GM04504 (cell line): ENCODE measurements at places on chromosomes 1 and 21.
A peak's percentile ranks its signal among the peaks of the same experiment; 100 is the strongest.

DNA sequence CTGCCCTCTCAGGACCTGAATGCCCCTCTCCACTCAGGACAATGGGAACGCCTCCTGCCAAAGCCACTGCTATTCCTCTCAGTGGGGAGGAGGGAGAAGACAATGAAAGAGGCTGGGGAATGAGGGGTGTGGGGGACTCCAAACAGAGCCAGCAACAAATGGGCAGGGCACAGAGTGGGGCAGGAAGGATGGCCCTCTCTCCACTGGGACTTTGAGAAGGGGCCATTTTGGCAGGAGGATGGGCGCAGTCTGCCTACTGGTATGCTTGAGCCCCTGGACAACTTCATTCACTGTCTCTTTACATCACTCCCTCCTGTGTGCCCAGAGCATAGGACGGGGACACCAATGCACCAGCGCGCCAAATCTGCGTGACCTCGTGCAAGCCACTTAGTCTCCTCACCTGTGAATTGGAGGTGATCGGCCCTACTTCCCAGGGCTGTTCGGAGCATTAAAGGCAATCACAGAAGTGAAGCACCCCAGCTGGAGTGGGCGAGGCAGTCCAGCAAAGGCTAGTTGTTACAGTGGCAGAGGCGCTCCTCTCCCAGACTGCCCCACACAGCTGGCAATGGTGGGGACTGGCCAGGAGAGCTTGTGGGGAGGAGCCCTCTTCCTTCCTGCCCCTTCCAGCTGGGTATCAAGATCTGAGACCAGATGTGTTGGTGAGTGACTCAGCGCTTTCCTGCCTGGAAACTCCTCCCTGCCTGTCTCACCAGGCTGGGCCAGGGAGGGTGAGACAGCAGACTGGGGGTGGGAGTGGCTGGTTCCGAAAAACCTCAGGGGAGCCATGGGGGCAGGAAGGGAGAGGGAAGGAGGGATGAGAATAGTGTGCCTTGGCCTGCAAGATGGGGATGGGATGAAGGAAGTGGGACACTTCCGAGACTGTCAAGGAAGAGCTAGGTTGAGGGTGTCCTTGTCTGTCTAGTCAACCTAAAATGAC lies 22.4 kb upstream of the SYNC start:
- DNase-seq, result peak; percentile 90

- no peak for DNase-seq
These were observed 1536.8 kb downstream of the KCNT2 start for GRCh38 chr1:195071461-195071860.

DNA sequence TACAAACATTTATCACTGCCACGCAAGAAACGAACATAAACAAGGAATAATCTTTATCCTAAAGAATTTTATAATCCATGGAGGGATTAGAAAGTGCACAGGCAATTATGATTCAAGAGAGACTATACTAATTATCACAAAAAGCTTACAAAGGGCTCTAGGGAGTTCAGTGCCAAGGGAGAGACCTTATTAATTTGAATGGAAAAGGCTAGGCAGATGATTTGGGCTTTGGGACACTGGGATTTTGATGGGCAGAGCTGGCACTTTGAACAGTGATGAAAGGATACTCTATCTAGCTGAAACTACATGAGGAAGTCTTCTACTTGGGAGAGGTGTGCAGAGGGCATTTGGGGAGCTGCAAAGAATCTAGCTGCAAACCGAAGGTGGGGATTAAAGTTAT lies 48.9 kb upstream of the IVNS1ABP start:
- no peak for DNase-seq

DNA sequence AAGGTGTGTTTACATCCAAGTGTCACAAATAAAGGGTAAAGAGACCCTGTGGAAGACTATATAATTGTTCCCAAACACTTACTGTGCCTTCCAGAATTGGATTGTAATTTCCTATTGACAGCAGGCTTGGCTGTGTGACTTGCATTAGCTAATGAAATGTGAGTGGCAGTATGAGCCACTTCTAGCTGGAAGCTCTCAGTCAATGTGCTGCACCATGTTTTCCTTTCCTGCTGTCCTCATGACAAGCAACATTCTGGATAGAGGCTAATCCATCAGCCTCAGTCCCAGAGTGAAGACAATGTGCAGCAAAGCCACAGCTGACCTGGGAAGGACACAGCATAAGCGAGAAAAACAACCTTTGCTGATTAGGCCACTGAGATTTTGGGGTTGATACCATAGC lies 5.9 kb upstream of the FOXJ3 start:
- no peak for DNase-seq

DNA sequence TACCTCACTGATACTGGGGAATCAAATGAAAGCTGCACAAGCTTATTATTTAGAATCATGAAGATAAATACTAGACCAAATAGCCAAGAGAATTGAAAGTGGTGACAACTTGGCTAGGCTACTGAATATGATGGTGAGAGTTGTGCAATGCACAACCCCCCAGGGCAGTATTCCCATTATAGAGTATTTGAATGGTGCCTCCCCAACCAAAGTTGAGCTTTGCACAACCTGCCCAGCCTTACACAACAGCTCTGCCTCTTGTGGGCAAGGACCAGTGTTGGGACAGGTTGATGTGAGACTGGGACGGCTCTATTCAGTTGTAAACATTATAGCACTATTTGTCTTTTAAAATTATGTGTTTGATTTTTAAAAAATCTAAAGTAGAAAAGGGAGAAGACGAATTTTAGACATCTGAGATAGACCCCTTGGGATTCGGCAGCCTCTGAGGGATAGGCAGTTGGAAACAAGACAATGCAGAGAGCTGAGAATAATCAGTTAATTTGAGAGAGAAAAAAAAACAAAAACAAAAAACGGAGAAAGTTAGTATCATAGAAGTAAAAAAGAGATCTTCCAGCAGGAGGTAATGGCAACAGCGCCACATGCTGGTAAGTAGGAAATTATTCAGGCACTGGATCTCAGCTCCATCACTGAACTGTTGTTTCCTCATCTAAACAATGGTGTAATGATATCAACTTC lies 91.0 kb upstream of the KCNA3 start:
- peak; percentile 10 for DNase-seq

GRCh38 chr1:206608108-206608698 lies 4.1 kb downstream of the EIF2D start:
- no peak for DNase-seq

DNA sequence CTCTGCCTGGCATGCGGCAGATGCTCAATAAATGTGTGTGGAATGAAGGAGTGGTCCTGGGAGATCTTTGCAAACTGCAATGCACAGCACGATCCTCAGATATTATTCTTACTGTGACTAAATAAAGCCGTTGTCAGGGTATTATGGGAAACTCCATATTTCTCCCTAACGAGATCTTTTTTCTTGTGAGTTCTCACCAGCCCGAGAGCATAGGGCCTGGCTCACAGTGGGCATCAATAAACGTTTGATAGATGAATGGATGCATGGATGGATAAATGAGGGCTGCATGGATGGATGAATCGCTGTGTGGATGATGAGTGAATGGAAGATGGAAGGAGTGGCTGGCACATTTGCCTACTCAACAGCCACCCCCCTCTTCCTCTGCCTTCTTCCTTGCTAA lies 69.6 kb downstream of the SDC3 start:
- no peak for DNase-seq

GRCh38 chr21:34126691-34127090 lies 53.3 kb downstream of the MRPS6 start:
- peak; percentile 19 for DNase-seq

DNA sequence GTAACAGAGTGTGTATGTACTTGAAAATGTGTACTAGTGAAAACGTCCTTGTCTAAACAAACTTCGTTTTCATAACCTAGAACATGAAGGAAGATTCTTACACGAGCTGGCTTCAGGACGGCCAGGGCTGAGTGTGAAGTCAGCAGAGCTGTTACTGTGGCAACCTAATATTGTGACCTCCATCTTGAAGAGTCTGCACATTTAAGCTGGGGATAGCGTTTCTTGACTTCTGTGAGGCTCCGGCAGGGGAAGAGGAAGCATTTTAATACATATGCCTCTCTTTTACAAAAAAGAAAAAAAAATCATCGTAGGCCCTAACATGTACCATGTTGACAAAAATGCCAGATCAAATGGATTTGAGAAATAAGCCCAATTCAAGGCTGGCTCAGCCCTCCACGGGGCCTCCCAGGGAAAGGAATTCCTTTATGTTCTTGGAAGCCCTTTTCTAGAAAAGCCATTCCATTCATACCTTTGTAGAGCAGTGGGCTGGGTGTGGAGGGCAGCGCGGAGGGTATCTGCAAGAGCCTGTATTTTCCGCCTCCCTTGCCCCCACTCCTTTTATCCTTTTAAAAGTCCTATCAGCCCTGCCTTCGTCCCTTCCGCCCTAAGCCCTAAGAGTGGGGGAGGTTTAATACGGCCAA lies 51.1 kb downstream of the SIM2 start:
- DNase-seq, result no peak

DNA sequence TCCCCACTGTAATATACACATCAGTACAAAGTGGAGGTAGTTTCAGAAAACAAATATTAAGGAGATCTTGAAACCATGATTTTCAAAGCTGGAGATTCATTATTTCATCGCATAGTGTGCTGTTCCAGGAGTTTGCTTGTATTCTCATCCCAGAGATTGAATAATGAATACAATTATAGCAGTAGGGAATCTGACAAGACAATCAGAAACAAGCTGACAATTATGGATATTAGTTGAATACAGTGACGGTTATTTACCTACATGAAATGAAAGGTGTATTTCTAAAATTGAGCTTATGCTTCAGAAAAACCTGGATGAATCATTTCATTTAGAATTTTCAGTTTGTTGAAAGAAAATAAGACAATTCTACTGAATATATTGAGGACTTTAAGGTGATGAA lies 2119.0 kb downstream of the MRPL39 start:
- DNase-seq, result no peak

GRCh38 chr1:111672331-111672730 lies 52.7 kb downstream of the RAP1A start:
- DNase-seq, result peak; percentile 39

DNA sequence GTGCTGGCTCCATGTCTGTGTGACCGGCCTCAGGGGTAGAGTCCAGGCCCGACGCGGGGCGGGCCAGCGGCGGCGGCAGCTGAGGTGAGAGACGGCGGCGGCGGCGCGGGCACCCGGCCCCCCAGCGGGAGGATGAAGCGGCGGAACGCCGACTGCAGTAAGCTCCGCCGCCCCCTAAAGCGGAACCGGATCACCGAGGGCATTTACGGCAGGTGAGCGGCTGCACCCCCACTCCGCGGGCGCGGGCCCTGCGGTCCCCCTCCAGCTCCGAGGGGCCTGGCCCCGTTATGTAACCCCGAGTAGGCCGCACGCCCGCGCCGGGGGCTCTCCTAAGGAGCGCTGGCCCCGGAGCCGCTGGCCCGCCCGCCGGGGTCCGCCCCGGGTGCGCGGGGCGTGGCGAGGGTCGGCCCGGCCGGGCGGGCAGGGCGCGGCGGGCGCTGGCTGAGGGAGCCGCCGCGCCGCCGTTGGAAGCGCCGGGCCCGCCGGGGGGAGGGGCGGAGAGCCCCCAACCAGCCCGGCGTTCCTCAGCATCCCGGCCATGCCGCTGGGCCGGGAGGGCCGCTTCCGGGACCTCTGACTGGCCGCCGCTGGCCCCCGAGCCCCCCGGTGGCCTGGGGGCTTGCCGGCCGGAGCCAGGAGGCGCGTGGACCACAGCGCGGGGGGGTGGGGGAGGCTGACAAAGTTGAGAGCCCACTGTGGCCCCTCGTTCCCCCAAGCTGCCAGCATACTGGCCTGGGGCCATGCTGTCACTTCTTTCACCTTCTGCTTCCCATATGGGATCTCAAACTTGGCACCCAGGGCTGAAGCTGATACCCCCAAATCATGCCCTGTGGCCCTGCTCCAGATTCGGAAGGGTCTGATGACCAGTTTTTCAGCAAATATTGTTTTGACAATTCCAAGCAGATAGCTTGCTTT lies 527 bp downstream of the MACO1 start:
- no peak for DNase-seq

- DNase-seq, result no peak
These were observed 81.1 kb upstream of the CNTN2 start for GRCh38 chr1:204961765-204962419.

GRCh38 chr21:42533306-42533962 lies 19.8 kb downstream of the SLC37A1 start:
- no peak for DNase-seq

DNA sequence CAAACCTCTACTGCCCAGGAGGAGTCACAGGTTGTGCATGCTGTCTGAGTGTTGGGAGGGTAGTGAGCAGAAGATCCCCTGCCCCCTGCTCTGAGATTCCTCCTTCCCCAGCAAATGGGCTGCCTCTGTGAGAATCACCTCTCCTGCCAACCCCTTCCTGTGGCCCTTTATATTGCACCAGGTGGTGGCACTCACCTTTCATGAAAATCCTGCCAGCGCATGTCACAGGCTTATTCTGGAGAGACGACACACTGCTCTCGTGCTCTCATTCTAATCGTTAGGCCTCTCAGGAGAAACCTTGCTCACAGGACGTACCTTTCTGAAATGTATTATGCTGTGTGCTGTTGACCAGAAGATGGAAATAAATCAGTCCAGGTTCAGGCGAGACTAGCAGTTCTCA lies 113.7 kb downstream of the RGL1 start:
- DNase-seq, result no peak

DNA sequence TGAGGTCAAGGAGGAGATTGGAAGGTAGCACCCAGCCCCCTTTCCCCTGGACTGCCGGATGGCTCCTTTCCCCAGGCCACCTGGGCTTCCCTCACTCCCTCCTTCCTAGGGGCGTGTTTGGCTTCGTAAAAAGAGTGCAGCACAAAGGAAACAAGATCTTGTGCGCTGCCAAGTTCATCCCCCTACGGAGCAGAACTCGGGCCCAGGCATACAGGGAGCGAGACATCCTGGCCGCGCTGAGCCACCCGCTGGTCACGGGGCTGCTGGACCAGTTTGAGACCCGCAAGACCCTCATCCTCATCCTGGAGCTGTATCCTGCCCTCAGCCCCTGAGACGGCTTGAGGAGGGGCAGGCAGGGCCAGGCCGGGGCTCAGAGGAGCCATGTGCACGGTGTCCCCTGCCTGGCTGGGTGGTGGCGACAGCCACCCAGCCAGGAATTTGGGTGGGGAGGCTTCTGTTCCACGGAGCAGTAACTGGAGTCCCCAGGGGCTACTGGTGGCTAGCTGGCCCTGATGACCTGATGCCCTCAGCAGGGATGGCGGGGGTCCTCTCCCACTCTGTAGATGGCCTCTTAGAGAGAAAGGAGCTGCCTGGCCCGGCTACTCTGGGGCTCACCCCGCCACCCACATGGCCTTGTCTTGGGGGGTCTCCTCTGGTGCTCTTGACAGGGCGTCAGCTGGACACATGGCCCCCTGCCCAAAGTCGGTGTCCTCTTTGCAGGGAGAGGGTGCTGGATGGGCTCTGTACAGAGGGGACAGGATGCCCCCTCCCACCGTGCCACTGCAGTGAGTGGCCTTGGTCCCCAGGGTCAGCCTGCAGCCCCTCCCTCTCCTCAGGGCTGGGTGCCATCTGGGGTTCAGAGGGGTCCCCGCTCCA lies 39.5 kb downstream of the TRIM11 start:
- no peak for DNase-seq

- DNase-seq, result no peak
These were observed 91.4 kb downstream of the LYPLAL1 start for GRCh38 chr1:219265026-219265515.

GRCh38 chr1:115228191-115228590 lies 109.9 kb downstream of the NGF start:
- DNase-seq, result no peak
